ENCODE measurements at places on chromosomes 1 and 21.

DNA sequence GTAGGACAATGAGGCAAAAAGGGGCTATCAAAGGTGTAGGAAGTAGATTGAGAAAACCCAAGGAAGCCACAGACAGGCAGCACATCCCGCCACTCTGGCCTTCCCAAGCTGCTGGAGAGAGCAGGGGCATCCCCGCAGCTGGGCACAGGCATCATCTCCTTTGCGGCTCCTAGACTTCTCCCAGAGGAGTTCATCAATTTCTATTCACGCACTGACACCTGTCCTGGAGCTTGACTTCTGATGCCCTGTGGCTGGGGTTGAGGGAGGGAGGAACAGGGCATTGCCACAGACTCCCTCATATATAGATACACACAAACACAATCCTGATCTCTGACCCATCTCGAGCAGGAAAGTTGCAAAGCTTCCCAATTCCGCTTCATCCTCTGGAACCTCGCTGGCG is 1.9 kb upstream of the TFAP2E start:
- DNase-seq, result no peak

DNA sequence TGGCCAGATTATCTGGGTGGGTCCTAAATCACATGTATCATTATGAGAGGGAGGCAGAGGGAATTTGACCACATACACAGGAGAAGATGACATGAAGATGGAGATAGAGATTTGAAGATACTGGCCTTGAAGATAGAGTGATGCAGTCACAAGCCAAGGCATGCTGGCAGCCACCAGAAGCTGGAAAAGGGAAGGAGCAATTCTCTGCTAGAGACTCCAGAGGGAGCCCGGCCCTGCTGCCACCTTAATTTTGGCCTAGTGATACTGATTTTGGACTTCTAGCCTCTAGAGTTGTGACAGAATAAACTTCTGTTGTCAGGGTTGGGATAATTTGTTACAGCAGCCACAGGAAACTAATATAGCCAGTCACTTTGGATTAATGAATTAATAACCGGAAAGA is 2.2 kb upstream of the PRDM2 start:
- no peak for DNase-seq

- no peak for DNase-seq
These were observed 225.3 kb upstream of the IRF2BP2 start for GRCh38 chr1:234835239-234835638.

DNA sequence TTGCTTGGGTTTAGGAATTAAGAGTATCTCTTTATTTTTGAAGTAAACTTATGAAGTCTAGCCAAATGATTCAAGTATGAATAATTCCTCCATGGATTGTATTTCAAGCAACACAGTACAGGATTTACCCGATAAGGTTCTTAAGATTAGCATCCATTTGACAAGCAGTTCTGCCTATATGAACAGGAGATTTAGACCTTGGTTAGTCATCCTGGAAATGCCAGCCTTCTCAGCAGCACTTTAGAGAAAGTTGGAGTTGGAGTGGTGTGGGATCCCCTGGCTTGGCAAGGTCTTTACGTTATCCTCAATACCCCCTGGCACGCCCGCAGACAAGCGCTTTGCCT is 1.6 kb downstream of the BCAR3 start:
- DNase-seq, result no peak

- no peak for DNase-seq
These were observed 11.3 kb downstream of the FMO2 start for GRCh38 chr1:171196351-171196750.

- peak; percentile 32 for DNase-seq
These were observed 175.1 kb upstream of the CSF3R start for GRCh38 chr1:36657826-36658225.

DNA sequence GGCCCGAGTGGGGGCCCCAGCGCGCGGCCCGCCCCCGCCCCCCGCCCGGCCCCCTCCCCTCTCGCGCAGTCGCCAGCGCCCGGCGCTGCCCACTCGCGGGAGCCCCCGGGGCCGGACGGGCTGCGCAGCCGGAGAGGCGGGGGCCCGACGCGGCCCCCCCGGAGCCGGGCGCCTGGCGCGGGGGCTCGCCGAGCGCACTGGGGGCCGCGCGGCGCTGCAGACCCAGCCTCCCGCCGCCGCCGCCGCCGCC is 146 bp upstream of the ZNF362 start:
- DNase-seq, result no peak

GRCh38 chr1:233707880-233708815 is 94.2 kb downstream of the KCNK1 start:
- DNase-seq, result no peak

GRCh38 chr1:82330330-82330729 is 529.6 kb downstream of the ADGRL2 start:
- no peak for DNase-seq

GRCh38 chr1:52552236-52552504 is 722 bp downstream of the TUT4 start:
- peak; percentile 50 for DNase-seq

GRCh38 chr1:91549041-91549735 is 48.5 kb downstream of the CDC7 start:
- no peak for DNase-seq

DNA sequence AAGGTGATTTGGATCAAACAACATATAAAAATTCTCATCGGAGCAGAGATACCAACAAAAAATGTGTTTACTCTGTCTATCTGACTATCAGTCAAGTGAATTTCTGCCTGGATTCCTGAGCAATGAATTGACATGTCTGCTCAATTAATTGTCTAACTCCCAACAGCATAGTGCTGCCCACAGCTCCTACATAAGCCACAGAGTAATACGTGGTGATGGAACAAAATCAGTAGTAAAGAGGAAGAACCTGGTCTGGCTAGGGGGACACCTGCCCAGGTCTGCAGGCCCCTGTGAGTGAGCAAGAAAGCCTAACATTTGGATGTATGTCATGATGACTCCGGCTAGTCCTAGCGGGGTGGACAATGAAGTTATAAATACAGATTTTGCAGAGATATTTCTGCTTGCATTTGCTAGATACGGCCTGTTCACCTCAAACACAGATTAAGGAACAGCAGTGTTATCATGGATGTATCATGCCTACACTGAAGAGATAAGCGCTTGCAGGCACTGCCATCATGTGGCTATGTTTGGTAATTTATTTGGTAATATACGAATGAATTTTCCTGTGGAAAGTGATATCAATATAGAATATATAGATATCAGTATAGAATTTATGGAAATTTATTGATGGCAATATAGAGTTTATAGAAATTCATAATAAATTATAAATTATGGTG is 69.6 kb upstream of the LRRC8B start:
- peak; percentile 66 for DNase-seq

DNA sequence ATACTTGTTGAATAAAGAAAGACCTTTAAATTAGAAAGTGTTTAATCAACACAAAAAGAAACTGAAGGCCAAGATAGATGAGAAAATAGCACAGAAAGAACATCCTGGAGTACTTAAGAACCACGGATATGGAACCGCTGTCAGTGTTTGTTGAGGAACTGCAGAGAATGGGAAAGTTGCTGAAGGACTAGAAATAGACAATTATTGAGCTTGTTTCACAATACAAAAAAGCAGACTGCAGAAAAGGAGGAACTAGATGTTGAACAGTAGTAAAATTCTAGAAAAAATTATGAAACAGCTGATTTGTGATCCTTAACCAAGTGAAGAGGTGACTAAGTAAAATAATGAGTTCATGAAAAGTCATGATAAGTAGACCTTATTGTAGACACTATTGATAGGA is 29.7 kb downstream of the MYSM1 start:
- DNase-seq, result no peak

DNA sequence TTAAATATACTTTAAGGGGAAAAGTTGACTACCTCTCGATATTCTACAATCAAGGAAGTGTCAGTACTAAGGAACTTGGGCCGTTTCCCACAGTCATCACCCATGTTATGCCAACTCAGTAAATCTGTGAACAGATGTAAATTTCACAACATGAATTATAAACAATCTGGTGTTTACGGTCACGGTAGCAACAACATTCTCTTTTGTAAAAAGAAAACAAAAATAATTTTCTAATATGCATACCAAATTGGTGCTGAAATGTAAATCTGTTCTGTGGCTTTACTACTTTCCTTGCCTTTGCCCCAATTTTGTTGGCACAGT is 1.2 kb downstream of the SH3GLB1 start:
- DNase-seq, result no peak

DNA sequence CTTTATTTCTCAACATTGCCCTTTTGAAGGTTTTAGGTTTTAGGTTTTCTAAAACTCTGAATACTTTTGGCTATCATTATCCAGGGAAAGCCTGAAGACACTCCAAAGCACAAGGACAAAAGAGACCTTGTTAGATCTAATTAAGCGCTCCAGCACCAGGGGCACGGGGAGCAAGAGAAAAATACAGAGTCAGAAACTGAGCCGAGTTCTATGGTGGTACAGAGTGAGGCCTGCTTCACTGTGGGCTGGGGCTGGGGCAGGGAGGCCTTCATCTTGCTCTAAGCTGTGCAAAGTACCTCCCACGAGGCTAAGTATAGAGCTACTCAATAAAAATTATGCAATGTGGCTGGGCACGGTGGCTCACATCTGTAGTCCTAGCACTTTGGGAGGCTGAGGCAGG is 19.7 kb upstream of the RAB4A start:
- peak; percentile 43 for DNase-seq

DNA sequence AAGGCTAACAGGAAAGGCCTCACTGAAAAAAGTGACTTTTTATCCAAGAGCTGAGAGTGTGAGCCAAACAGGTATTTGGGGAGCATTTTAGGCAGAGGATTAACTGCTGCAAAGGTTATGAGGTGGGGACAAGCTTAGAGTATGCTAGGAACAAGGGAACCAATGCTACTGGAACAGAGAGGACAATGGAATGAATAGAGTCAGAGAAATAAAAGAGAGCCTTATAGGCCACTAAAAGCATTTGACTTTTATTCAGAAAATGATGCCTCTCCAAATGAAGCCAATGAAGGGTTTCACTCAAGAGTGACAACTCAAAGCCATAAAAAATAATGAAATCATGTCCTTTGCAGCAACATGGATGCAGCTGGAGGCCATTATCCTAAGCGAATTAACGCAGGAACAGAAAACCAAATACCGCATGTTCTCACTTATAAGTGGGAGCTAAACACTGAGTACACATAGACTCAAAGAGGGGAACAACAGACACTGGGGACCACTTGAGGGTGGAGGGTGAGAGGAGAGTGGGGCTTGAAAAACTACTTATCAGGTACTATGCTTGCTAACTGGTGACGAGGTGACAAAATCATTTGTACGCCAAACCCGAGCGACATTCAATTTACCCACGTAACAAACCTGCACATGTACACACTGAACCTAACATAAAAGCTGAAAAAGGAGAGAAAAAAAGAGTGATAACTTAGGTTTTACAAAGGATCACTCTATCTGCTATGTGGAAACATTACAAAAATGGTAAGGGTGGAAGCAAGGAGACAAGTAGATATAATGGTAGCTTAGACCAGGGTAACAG is 11.1 kb downstream of the PTP4A2 start:
- DNase-seq, result no peak

DNA sequence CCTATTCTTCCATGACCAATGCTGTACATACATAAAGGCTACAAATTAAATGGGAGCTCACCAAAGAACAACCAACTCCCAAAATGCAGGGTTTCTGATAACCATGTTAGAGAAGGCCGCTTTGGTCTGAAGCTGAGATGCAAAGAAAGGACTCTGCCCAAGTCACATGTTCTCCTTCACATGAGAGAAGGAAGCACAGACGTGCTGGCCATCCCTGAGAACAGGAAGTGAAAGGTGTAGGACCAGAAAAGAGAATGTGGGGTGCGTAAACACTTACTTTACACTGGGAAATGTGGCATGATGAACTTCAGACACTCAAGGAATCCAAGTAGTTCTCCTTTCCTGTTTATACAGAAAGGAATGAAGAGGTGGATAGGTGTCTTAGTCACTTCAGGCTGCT is 31.7 kb upstream of the TADA1 start:
- no peak for DNase-seq

GRCh38 chr1:26684763-26685508 is 10.9 kb upstream of the ARID1A start:
- no peak for DNase-seq

DNA sequence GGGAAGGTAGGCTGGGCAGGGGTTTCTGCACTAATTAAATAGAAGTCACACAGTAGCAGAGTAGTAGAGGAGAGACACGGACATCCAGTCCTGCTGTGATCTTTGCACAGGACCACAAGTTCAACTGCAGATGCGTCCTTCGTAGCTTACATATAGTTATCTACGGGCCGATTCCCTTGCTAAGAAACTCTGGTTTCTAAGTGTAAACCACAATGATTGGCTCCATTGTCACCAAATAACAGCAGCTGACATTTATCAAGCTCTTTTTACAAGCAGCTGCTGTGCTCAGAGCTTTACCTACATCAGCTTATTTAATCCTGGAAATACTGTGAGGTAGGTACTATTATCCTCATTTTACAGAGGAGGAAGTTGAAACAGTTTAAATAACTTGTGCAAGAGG is 3.1 kb downstream of the SLC45A3 start:
- peak; percentile 28 for DNase-seq

- no peak for DNase-seq
These were observed 33.6 kb upstream of the GNG5 start for GRCh38 chr1:84539972-84540371.

GRCh38 chr1:202047977-202048376 is 37.6 kb downstream of the ELF3 start:
- no peak for DNase-seq

- DNase-seq, result no peak
These were observed 76.8 kb downstream of the SLC45A1 start for GRCh38 chr1:8394456-8395321.

- DNase-seq, result no peak
These were observed 6.1 kb downstream of the SLC22A15 start for GRCh38 chr1:115982400-115982799.
